AG09309 (cell line): ENCODE measurements at places on chromosomes 5 and 9.

GRCh38 chr5:91302305-91302704 lies 80.8 kb downstream of the ARRDC3 start:
- DNase-seq, result no peak

GRCh38 chr5:102678267-102679058 lies 76.6 kb upstream of the PAM start:
- DNase-seq, result no peak

DNA sequence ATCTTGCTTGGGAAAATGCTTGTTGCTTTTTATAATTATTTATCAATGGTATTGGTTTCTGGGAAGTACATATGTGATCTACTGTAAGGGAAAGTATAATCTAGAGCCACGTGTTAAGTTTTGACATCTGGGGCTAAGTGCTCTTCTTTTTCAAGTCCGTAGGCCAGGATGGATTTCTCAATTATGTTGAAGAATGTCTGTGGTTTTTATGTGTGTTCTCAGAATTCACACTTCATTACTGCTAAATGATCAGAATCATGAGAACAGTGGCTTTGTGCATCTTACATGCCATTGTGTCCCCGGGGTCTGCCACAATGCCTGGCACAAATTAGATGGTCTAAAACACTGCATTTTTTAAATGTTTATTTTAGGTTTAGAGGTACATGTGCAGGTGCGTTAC lies 14.5 kb upstream of the AUH start:
- no peak for DNase-seq

DNA sequence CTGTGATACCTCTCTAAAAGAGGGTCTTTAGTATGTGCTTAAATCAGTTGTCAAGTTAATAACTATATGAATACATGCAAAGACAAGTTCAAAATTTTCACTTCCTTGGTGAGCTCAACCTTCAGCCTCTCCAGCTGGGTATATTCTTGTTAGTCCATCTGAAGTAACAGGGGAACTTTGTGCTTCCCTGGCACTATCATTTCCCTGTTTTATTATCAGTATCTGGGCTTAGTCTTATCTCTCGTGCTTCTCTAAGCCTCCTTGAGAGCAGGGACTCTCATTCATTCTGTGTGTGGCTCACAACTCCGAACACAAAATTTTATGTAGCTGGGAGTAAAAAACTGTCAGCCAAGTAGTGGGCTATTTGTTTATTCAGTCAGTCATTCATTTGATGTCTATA lies 175.9 kb upstream of the MAP3K1 start:
- no peak for DNase-seq

GRCh38 chr9:29740518-29740917 lies 2167.2 kb upstream of the C9orf72 start:
- no peak for DNase-seq

- no peak for DNase-seq
Observed at GRCh38 chr5:137596941-137597340, 97.8 kb upstream of the SPOCK1 start.

- no peak for DNase-seq
Observed at GRCh38 chr5:88854769-88855168, 28.2 kb downstream of the MEF2C start.
